ENCODE measurements at places on chromosomes 16 and 17.

- DNase-seq, result no peak
Observed at GRCh38 chr17:11029791-11030190, 191.9 kb upstream of the PIRT start.

- no peak for DNase-seq
Observed at GRCh38 chr16:75311383-75311938, 60.0 kb upstream of the BCAR1 start.

- DNase-seq, result no peak
Observed at GRCh38 chr16:4316864-4317531, 1.1 kb downstream of the GLIS2 start.

DNA sequence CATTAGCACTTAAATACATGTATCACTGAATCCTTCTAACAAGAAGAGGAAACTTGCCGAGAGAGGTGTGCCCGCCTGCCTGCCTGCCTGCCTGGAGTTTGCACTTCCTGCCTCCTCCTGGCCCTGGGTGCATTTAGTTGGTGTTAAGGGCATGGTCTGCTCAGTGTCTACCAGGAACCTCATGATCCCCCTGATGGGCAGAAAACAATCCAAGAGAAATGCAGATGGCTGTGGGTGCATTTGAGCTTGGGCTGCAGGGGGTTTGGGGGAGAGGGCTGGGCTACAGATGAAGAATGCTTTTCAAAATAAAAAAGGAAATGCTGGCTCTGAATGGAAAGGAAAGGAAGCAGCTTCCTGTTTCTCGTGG lies 10.1 kb downstream of the KSR1 start:
- DNase-seq, result no peak

DNA sequence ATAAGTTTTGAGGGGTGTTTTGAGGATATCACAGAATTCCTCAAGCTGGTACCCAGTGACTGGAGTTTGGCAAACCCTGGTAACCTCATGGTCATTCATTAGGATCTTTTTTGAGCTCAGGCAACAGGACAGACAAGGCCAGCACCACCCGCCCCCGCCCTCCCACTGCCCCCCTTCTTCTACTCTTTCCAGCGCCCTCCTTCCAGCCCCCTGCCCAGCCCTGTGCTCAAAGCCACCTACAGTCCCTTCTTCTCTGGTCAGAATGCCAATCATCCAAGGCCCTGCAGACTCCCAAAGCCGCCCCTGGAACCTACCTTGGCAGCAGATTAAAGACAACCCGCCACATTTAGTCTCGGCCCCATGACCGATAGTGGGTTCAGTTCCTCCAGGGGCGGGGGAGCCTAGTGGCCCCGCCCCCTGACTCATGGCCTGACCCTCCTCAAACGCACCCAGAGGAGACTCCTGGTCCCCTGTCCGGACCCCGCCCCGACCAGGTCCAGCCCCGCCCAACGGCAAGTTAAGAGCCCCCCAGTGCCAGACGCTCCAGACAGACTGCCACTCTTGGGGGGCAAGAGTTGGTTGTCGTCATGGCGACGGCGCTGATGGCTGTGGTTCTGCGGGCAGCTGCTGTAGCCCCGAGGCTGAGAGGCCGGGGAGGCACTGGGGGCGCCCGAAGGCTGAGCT lies at the start of gene NAGS:
NAGS (plus strand) TSS at position 546 of the 684 bp plus-strand sequence; CDS start at position 588, 42 bp downstream.
- peak; percentile 35 for DNase-seq

DNA sequence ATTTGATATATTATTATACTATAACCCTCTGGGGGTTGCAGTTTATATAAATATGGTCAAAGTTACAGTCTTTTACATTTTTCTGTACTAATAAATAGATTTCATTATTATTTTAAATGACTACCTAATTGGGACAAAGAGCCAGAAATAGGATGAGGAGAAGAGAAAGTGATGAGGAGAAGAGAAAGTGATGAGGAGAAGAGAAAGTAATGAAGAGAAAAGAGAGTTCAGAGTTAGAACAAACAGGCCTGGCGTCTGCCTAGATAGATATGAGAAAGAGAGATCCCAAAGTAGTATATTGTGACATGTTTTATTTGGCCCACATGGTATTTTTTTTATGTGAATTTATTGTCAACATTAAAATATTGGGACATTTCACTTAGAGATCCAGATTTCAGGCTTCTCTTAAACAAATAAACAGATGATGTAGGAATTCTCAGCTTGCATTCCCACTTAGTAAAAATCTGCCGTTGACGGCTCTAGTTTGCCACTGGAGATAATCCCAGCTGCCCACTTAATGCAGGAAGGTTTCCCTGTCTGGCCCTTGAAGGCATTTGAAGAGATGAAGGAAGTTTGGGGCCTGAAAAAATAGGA lies 210.7 kb downstream of the STX8 start:
- DNase-seq, result no peak

DNA sequence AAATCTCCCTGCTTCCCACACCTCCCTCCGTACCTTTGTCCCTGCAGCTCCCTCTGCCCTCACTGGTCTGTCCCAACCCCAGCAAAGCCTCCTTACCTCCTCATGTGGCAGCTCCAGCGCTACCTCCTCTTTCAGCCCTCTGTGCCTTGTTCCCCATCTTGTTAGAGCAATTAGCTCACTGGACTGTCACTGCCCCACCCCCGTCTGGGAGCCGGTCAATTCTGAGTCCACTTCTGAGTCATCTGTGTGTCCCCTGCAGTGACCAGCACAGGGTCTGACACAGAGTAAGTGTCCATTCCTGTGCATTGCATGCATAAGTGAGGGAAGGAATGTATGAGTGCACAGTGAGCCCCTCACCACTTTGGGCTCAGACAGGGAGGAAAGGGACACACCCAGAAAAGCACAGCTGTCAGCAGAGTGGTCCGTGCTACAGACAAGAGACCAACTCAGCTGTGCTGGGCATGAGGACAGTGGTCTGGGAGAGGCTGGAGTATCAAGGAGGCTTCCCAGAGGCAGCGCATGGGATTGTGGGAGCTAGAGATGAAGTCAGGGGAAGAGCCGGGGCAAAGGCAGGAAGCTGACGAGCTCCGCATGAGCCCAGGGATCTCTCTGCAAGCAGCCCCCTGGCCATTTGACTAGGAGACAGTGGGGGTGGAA lies 45.9 kb downstream of the PITPNM3 start:
- DNase-seq, result no peak

- DNase-seq, result no peak
Observed at GRCh38 chr17:78707923-78708322, 74.2 kb downstream of the CYTH1 start.

DNA sequence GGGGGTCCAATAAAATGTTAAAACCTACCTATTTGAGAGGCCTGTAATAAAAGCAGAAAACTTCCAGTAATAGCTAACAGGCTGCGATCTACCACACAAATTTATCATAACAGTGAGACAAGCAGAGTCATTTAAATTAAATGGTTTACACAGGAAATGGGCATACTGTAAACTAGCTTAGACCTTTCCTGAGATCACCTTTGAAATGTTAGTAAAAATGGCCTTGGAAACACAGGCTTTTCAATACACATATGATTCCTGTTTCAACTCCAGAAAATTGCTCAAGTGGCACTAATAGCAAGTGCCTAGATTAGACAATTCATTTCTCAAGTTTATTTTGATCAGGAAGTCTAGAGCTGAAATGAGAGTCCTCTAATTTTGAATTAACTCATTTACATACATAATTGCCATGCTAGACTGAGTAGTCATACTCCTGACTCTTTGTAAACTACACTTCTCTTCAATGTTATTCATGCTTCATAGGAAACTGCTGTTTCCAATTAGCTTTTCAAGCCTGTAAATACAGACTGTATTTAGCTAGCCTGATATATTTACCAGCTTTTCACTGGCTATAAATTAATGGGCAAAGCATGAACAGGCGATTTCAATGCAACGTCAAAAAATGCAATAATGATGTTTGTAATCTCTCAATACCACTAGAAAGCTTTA lies 43.3 kb downstream of the PARN start:
- peak; percentile 20 for DNase-seq

- DNase-seq, result no peak
Observed at GRCh38 chr17:44956998-44957981, 9.7 kb upstream of the KIF18B start.

GRCh38 chr17:80650751-80651518 lies 106.3 kb downstream of the RPTOR start:
- DNase-seq, result no peak

GRCh38 chr17:64025732-64026294 lies 5.4 kb upstream of the ICAM2 start:
- peak; percentile 94 for DNase-seq

DNA sequence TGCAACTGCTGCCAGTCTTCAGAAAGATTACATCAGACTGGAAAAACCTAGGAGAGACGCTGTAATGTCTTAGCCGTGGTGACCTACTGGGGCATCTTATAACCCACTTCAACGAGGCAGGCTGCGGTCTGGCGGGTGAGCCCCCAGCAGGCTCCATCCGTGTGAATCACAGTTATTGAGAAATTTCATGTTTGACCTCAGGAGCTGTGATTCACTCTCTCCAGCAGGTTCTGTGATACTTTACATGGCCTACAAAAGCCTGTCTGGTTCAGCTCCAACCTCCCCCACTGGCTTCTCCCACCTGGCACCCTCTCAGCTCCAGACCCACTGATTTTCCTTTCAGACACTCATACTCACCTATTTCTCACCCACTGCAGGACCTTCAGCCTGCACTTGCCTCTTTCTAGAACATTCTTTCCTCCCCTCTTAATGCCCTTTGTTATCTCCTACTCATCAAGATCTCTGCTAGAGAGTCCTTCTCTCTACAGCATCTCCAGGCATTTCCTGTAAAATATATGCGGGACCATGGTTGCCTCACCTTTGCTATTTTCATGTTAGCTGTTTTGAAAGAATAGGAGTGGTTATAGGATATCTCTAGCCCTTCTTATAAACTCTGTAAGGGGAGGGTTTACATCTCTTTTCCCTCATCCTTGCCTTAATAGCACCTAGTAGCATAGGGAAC lies 227.9 kb downstream of the MAF start:
- peak; percentile 43 for DNase-seq

DNA sequence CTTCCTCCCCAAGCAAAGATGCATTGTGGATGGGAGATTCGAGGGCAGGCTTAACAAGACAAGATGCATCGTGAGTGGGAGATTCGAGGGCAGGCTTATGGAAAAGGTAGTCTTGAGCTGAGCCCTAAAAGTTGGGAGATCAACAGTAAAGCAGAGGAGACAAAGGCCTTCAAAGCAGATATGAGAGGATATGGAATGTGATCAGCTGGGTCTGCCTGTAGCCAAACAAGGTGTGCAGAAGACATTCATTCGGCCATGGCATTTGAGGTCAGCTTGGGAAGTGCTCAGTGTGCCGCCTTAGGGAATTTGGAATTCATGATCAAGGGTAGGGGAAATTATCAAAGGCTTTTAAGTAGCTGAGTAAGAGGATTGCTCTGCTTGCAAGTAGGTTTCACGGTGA lies 39.5 kb downstream of the DNAH9 start:
- DNase-seq, result no peak

GRCh38 chr16:53704445-53704813 lies 473 bp downstream of the FTO start:
- no peak for DNase-seq

GRCh38 chr17:8964801-8965393 lies 610 bp downstream of the PIK3R5 start:
- no peak for DNase-seq

DNA sequence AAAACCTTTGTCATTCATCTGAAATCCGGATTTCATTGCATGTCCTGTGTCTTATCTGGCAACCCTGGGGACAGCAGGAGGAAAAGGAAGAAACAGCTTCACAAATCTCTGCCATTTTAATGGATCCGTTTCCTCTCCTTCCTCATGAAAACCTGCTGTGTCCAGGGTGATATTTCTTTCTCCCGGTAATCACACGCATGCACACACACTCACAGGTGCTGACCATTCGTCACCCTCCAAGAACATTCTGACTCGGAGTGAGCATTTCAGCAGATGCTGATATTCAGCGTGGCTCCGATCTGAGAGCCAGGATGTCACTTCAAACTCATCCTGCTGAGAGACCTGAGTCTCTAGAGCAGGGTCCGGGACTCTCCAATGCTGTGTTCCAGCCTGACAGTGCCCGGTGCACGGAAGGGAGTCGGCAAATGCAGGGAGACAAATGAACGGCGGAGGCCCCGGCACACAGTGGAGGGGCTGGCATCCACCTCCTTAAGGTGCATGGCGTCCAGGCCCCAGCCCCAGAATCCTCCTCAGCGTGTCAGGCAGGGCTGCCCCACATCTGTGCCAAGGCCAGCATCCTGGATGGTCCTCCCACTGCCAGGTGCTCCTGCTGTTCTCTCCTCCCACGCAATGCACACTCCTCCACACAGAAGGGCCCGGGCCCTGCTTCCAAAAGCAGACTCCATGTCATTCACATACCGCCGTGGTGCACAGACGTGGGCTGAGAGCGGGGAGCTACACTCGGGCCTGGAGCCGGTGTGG lies 70.7 kb downstream of the RBFOX3 start:
- no peak for DNase-seq

DNA sequence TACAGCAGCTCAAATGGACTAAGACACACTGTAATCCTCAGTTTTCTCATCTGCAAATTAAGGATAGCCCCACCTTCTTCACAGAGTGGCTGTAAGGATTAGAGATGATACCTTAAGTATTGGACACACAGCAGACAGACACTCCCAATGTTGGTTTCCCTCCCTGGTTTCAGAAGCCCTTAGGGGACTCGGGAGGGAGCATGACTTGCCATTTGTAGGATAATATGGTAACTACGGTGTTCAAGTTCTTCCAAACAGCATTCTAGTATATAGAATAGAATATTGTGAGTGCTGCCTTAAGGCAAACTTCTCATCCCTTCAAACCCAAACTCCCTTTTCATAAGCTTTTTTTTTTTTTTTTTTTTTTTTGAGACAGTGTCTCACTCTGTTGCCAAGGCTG lies 101.9 kb downstream of the COPRS start:
- DNase-seq, result no peak

DNA sequence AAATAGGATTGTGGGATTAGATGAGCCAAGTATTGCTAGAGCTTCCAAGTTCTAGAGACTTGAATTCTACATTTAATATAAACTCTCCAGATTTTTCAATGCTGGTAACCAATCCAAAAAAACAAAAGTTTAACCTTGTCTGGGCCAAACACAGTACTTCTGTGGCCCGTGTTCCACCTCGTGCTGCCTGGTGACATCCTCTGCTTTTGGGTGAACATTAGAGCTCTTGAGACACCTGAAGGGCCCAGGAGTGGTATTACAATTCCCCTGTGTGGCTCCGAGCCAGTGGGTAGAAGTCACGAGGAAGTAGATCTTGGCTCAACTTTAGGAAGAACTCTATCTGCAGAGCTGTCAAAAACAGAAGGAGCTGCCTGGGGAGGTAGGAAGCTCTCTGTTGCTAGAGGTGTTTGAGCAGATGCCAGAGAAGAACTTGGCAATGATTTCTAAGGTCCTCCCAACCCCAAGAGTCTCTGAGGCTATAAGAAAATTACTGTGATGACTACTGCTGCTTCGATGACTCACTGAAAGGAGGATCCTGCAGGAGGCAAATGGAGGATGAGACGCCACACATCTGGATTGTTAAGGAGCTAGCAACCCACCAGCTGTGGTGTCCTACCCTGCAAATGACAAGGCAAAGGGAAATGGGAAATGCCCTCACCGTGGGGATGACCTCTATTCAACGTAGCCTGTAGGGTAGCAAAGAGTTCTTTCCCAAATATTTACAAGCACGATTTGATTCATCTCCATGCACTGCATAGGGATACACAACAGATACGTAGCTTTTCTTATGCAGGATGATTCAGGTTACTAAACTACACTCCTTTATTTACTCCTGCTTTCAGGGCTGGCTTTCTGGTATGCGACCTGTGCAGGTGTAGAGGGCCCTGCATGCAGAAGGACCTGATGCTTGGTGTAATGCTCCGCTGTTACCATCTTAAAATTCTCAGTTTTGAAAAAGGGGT lies 45.8 kb upstream of the GAS7 start:
- no peak for DNase-seq
